ENCODE measurements at places on chromosomes 13 and 19.

- DNase-seq, result no peak
Observed at GRCh38 chr19:49327878-49328544, 3.0 kb upstream of the SLC6A16 start.

- DNase-seq, result no peak
Observed at GRCh38 chr13:21517576-21517975, 58.5 kb upstream of the ZDHHC20 start.

- no peak for DNase-seq
Observed at GRCh38 chr13:113022391-113022744, 53.4 kb downstream of the MCF2L start.

GRCh38 chr19:10270616-10271394 is at the start of gene ICAM1:
Gene ICAM1 (plus strand): TSS chr19:10271120. CDS start chr19:10271160, 40 bp downstream.
- DNase-seq, result no peak

Data from stimulated activated CD4-positive, alpha-beta T cell treated with anti-CD3 and anti-CD28 coated beads, Interleukin-1b, Interleukin-23, amount 100 ng/mL, for 24 hours (primary cell).